Fibroblast of gingiva (primary cell): ENCODE measurements at places on chromosomes 12 and 14.

GRCh38 chr14:44889595-44890471 is 71.9 kb downstream of the KLHL28 start:
- no peak for DNase-seq

DNA sequence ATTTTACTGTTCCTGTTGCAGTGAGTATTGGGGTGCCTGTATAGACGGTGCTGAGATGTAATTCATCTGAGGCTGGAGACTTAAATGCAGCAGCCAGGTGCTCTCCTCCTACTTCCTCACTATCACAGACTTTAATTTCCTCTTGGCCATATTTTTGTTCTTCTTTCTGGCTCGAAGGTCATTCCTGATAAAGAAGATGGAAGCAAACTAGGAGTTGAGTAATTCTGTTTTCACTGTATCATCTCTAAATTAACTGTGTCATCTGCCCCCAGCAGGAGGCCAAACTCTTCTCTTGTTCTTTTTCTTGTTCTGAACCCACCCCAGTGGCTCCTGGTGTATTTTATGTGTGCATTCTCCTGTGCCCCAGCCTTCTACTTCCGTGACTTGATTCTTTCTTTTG is 141.7 kb upstream of the ARHGAP5 start:
- DNase-seq = no peak

DNA sequence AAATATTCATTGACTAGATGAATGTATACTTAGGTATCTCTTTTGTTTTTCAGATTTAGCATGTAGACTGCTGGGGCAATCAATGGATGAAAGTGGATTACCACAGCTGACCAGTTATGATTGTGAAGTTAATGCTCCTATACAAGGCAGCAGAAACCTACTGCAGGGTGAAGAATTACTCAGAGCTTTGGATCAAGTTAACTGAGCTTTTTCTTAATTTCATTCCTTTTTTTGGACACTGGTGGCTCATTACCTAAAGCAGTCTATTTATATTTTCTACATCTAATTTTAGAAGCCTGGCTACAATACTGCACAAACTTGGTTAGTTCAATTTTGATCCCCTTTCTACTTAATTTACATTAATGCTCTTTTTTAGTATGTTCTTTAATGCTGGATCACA is 15.3 kb upstream of the SNAPC1 start:
- no peak for DNase-seq

GRCh38 chr14:53814392-53814791 is 142.2 kb downstream of the BMP4 start:
- DNase-seq = peak; percentile 69

DNA sequence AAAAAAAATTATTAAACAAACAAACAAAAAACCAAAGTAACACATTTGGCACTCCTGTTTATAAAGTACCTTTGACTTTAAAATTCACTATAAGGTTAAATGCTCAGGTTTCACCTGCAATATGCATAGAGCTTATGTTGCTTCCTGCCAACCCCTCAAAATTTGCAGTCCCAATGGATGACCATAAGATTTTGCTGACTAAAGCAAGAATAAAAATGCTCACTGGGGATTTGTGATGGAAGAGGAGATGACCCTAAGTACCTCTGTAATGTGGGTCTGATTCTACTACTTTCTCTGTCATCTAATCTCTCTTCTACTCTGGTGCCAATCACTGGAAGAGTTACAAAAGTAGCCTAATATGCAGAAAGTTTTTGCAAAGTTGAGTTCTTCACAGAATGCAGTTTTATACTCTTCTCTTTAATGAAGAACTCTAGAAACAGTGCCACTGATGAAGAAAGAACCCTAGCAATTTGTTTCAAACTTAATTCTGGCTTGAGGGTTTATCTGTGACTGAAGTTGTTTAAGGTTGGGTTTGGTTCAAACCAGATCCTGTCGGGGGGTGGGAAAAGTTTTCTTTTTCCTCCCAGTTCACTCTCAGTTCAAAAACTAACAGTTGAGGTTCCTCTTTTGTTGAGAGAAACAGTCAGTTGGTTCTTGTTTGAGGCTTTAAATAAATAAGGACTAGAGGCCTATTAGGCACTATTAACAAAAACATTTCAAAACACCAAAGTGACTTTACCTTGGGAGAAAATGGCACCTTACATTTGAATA is 10.9 kb downstream of the WASHC3 start:
- no peak for DNase-seq

- DNase-seq = no peak
Observed at GRCh38 chr12:110347767-110348166, 55.7 kb downstream of the ANAPC7 start.

GRCh38 chr14:49959822-49960408 is 67.0 kb downstream of the ARF6 start:
- DNase-seq = no peak

DNA sequence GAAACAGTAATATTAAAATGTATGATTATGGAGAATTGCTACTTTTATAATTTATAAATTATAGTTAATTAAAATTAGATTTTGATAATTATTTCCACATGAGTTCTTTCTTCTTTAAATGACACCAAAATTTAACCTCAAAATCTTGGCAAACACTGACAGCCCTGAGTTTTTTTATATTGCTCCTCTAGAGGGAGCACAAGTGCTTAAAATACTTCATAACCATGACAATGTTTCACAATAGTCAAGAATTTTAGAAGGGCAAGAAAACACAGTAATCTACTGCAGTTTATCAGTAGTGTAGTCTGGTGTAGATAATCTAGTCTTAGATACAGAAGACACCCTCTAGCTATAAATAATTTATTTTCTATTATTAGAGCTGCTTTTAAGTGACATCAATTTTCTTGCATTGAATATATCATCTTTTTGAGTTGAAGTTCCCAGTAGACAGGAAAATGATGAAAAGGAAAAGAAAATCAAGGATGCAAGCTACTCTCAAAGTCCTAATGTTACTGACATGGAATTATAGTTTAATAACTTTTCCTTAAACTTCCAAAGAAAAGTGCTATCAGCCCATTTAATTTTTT is 14.3 kb upstream of the PTGER2 start:
- DNase-seq = peak; percentile 57

DNA sequence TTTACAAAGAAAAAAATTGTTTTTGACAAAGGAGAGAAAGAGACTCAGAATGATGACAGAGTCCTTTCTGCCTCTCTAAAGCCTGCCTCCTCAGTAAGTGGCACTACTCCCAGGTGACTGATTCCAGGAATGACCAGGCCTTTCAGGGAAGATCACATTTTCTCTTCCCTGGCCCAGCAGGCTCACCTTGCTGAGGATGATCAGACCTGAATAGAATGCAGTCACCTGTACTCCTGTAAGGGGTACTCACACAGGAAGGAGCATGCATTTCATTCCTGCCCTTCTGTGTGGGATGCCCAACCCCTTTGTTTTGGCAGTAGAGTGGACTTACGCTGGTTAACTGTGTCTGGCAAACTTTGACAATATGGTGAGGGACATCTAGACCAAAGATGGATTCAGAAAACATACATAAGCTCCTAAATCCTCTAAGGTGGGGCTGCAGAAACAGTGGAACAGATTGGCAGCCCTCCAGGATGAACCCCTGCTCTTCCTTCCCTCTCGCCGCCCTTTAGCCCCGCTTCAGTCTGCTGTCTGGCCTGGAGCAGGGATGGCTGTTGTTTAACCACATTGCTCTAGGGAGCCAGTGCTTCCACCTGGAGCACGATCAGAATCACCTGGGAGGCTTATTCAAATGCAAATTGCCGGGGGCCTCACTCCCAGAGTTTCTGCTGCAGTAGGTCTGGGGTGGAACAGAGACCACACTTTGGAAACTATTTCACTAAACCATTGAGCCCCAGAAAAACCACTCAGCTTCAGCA is 29.8 kb downstream of the ERG28 start:
- DNase-seq = no peak

DNA sequence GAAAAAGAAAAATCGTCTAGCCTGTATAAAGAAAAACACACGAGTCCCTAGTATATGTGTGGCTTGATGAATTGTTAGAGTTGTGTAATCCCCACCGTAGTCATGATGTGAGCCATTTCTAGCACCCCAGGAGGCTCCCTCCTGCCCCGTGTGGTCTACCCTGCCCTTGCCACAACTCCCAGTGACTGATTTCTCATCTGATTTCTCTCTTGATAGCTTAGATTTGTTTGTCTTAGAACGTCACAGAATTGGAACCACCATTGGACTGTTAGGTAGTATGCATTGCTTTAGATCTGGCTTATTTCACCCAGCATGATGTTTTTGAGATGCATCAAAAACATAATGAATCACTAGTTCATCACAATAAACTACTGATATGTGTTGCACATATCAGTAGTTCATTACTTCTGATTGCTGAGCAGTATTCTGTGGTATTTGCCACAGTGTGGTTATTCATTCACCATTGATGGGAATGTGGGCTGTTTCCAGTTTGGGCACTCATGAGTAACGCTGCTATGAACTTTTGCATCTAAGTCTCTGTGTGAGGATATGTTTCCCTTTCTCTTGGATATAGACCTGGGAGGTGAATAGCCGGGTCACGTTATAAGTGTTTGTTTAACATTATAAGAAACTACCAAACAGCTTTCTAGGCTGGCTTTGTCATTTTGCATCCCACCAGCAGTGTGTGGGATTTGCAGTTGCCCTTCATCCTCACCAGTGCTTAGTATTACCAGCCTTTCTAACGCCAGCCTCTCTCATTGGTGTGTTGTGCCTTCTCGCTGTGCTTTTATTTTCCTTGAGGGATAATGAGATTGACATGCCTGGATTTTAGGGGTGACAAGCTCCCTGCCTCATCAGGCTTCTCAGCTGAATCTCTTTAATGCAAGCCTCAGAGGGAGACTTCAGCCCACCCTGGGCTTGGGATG is 31.9 kb upstream of the NCOR2 start:
- no peak for DNase-seq

- no peak for DNase-seq
Observed at GRCh38 chr14:53606203-53606602, 350.4 kb downstream of the BMP4 start.

DNA sequence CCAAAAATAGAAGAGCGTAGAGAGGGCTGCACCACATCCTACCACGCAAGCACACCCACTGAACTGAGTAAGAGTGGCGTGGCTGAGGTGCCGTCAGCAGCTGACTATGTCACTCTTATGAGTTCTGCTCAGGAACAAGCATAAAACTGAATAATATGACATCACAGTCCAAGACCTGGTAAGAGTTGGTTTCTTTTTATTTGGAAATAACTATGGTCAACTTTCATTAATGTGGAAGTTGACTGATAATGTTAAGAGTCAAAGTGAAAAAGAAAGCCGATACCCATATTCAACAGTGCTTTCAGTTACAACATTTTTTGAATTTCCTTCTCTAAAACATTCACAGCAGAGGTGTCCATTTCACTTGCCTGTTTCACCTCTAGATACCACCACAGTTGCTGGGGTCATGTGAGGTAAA is 44.6 kb downstream of the GNS start:
- DNase-seq = no peak

- DNase-seq = no peak
Observed at GRCh38 chr14:91352053-91352452, 65.6 kb downstream of the CCDC88C start.

- no peak for DNase-seq
Observed at GRCh38 chr14:105496831-105497591, 6.0 kb downstream of the TEDC1 start.

GRCh38 chr12:127760357-127760756 is 506.6 kb upstream of the TMEM132C start:
- DNase-seq = no peak

GRCh38 chr12:100141998-100142850 is 450 bp downstream of the BLTP3B start:
- no peak for DNase-seq

- DNase-seq = no peak
Observed at GRCh38 chr14:60355768-60356167, 106.7 kb downstream of the PPM1A start.

GRCh38 chr12:16300122-16300521 is 22.6 kb upstream of the SLC15A5 start:
- peak; percentile 51 for DNase-seq

GRCh38 chr12:13171921-13172859 is 24.3 kb upstream of the EMP1 start:
- DNase-seq = peak; percentile 62

GRCh38 chr14:61747342-61747741 is 14.9 kb upstream of the SNAPC1 start:
- peak; percentile 51 for DNase-seq

DNA sequence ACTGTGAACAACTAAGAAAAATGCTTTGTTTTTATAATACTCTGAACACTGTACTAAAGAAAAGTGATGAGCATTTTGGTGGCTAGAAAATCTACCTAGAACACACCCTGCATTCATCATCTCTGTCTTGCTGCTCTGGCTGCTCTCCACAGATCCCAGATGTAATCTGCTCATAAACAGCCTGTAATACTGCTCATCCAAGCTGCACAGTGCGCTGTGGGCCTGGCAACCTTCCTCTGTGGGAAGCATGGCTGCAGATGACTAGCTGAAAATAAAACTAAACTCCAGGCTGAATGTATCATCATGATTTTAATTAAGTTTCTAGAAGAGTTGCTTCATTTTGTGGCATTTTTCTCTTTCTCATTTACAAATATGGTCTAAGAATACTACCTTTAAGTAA is 200.7 kb downstream of the SLC2A13 start:
- peak; percentile 84 for DNase-seq

- DNase-seq = no peak
Observed at GRCh38 chr14:74685921-74686678, 26.8 kb downstream of the AREL1 start.

DNA sequence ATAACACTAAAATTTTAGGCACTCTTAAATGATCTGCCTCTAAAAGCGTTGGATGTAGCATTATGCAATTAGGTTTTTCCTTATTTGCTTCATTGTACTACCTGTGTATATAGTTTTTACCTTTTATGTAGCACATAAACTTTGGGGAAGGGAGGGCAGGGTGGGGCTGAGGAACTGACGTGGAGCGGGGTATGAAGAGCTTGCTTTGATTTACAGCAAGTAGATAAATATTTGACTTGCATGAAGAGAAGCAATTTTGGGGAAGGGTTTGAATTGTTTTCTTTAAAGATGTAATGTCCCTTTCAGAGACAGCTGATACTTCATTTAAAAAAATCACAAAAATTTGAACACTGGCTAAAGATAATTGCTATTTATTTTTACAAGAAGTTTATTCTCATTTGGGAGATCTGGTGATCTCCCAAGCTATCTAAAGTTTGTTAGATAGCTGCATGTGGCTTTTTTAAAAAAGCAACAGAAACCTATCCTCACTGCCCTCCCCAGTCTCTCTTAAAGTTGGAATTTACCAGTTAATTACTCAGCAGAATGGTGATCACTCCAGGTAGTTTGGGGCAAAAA is 4.1 kb downstream of the CDKN1B start:
- no peak for DNase-seq

DNA sequence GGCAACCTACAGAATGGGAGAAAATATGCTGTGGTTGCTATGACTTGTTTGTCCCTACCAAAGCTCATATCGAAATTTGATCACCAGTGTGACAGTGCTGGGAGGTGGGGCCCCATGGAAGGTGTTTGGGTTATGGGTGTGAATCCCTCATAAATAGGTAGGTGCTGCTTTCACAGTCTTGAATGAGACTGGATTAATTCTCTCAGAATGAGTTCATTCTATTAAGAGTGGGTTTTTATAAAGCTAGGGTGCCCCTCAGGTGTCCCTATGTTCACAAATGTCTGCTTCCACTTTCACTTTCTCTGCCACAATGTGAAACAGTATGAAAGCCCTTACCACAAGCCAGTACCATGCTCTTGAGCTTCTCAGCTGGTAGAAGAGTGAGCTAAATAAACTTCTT is 133.5 kb downstream of the CPNE8 start:
- DNase-seq = no peak
